ENCODE measurements at places on chromosomes 3 and 15. TPM values are rescaled to one million over a fixed set of nuclear protein-coding genes. Genes with fewer than 3 reads are reported as not detected.

Gene PRR23A
- total RNA-seq, result not detected

Gene DNASE1L3
- not detected for total RNA-seq

Gene CCR8
- total RNA-seq, result 0.45 TPM

Gene MESP1
- 2.3 TPM for total RNA-seq

Gene MGA
- 42.6 TPM for total RNA-seq

Gene MELTF
- total RNA-seq, result 2.1 TPM

Gene LSAMP
- total RNA-seq, result not detected

Gene THAP10
- total RNA-seq, result 0.59 TPM

Gene IL17RB
- 1.2 TPM for total RNA-seq

Gene PRSS50
- not detected for total RNA-seq

Gene GHSR
- total RNA-seq, result not detected

Gene FES
- total RNA-seq, result 139 TPM

Gene SH2D7
- total RNA-seq, result not detected

Gene IGSF11
- total RNA-seq, result 0.33 TPM

Gene RPP25
- 1.5 TPM for total RNA-seq

DNA sequence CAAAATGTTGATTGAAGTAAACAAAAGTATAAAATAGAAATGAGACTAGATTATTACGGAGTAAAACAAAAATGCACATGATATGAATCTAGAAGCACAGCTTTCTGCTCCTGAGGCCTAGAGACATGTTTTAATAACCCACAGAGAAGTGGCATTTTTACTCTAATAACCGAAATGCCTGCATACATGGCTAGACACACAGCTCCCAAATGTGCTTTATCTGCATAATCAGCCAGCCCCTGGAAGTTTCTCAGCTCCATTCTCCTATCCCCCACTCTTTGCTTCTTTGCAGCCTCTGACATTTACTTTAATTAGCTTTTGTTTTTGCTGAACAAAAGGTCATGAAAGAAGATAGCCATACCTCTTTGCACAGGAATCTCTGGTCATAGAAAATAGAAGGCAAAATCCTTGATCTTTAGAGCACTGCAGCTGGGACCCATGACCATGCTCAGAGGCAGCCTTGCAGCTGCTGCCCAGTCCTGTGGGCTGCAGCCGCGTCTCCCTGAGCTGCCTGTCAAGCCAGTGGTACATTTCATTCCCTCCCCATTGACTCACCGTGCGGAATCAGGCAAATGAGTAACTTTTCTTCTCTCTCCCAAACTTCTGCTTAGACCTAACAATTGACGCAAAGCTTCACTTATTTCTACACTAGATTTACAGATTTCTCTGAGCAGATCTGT is at the start of gene VEPH1:
VEPH1 (minus strand) TSS at position 501 of the 680 bp plus-strand sequence. CDS start 8,067 bp downstream, outside the sequence.
- no peak for DNase-seq

- DNase-seq, result no peak
Measured at GRCh38 chr15:52162260-52162659, 28.9 kb downstream of the GNB5 start.

- DNase-seq, result no peak
Measured at GRCh38 chr15:43194795-43195194, 9.6 kb downstream of the CCNDBP1 start.

GRCh38 chr3:23760325-23760724 is 45.4 kb upstream of the UBE2E1 start:
- no peak for DNase-seq

- DNase-seq, result no peak
Measured at GRCh38 chr15:52424856-52425431, 103.7 kb downstream of the MYO5A start.

GRCh38 chr3:49358884-49359225 is 702 bp upstream of the GPX1 start:
- DNase-seq, result no peak

GRCh38 chr3:29384640-29385039 is 103.8 kb downstream of the RBMS3 start:
- DNase-seq, result no peak

DNA sequence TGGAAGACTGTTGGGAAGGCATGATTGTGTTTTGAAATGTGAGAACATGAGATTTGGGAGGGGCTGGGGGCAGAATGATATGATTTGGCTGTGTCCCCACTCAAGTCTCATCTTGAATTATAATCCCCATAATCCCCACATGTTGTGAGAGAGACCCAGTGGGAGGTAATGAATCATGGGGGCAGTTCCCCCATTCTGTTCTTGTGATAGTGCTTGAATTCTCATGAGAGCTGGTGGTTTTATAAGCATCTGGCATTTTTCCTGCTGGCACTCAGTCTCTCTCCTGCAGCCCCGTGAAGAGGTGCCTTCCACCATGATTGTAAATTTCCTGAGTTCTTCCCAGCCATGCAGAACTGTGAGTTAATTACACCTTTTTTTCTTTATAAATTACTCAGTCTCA is 430.5 kb downstream of the OTOL1 start:
- DNase-seq, result no peak

DNA sequence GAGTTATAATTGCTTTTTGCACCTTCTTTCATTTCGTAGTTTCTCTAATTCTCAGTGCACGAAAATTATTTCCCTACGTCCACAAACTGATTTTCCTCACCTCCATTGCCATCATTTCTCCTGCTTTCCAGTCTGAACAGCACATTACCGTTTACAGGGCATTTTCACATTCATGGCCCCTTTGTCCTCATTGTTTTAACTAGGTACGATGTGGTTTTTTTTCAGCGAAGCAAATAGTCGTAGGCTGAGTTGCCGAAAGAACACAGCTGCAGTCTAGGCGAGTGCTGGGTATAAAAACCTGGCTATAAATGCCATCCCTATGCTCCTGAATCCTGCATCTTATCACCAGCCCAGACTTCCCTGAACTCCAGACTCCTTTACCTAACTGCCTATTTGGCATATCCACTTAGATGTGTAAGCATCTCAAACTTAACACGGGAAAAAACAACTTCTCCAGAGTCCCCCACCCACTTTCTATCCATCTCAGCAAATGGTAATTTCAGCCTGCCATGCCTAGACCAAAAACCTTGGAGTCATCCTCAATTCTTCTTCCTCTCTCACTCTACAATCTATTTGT is 691 bp upstream of the FSIP1 start:
- no peak for DNase-seq

GRCh38 chr15:86355801-86356200 is 276.1 kb downstream of the AGBL1 start:
- DNase-seq, result no peak

GRCh38 chr3:184985586-184985985 is 167.3 kb downstream of the C3orf70 start:
- no peak for DNase-seq

DNA sequence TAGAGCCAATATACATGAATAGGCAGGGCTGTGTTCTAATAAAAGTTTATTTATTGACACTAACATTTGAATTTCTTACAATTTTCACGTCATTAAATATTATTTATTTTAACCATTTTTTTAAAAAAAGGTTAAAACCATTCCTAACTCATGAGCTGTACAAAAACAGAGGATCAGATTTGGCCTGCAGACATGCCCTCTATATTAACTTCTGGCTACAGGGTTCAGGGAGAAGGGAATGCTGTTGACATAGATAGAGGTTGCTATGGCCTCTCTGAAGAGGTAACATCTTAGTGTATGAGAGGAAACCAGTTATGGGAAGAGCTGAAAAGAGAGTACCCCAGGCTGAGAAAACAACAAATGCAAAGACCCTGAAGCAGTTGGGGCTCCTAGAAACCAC is 19.1 kb upstream of the RAP2B start:
- DNase-seq, result no peak

- no peak for DNase-seq
Measured at GRCh38 chr15:40054605-40054854, 15.5 kb upstream of the SRP14 start.

GRCh38 chr15:33735637-33736247 is 232.6 kb upstream of the CHRM5 start:
- DNase-seq, result no peak

DNA sequence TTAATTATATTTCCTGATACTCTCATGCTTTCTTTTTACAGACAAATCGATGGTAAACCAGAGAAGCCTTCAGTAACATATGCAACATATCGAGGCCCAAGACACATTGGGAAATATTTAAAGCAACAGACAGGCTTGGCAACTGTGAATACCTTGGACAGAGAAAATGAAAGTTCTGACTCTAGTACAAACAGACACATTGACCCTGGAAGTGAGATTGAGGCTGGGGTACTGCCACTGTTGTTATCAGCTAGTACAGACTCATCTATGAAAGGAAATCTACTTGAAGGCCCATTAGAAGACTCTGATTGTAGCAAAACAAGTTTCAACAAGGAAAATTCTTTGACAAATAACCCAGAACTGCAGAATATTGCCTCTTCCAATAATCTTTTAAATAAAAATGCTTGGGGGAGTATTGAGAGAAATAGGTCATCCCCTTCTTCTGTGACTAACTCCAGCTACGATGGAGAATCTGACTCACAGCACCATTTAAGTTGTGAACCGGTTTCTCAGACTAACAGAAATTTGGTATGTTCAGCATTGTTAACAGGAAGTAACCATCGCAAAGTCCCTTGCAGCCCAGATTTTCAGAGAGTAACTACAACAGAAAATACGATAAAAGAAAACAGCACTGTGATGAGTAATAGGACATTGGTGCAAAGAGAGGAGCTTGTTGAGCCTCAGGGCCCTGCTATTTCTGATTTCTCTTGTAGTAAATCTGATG is 50.2 kb downstream of the CRYBG3 start:
- no peak for DNase-seq

- DNase-seq, result no peak
Measured at GRCh38 chr3:15266510-15267376, 60.7 kb downstream of the CAPN7 start.

DNA sequence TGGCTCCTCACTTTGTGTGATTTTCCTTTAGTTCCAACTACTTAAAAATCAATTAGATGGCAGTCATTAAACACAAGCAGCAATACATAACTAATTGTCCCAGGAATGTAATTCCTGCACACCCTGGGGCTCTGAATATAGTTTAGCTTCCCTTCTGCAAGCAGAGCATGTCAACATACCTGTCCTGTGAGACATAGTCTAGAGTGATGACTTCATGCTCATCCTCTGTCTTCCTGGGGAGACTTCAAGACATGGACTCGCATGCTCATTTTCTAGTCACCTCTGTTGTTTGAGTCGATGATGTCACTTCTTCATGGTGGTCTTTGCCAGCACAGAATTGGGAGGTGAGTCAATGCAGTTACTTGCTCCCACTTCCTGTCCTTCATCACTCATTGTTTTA is 15.7 kb downstream of the C3orf52 start:
- DNase-seq, result no peak

- DNase-seq, result no peak
Measured at GRCh38 chr3:38471260-38471857, 17.7 kb downstream of the ACVR2B start.

GRCh38 chr3:194612221-194612620 is 21.0 kb downstream of the TMEM44 start:
- no peak for DNase-seq

- no peak for DNase-seq
Measured at GRCh38 chr15:73631915-73632669, 1.1 kb downstream of the NPTN start.

GRCh38 chr3:65819896-65820295 is 218.8 kb downstream of the MAGI1 start:
- DNase-seq, result no peak

GRCh38 chr15:78950902-78951840 is 6.3 kb upstream of the CTSH start:
- no peak for DNase-seq

GRCh38 chr15:64703632-64703959 is 71.8 kb downstream of the RBPMS2 start:
- no peak for DNase-seq

DNA sequence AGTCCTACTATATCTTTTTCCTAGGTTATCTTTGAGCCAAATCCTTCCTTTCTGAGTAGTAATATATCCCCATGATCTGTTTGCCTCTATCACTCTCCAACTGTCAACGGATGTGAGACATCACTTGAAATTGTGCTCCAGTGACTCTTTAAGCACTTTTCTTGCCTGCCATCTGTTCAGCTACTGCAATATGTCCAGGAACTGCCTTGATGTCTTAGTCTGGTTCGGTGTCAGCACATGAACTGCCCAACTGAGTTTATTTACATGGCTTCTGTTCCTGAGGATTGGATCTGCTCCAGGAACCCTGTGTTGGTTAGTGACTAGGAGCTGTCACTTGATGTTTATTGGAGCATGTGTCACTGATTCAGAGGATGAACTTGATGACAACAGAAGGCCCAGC is 116.5 kb downstream of the SLC9A9 start:
- no peak for DNase-seq
